Activated CD8-positive, alpha-beta T cell treated with anti-CD3 and anti-CD28 coated beads, Interleukin-2, amount 10 ng/mL, durations not matched to agents 7 days and 5 days (primary cell): ENCODE measurements at places on chromosomes 2 and 18.

GRCh38 chr18:68085251-68085650 is 568.7 kb upstream of the DSEL start:
- no peak for DNase-seq
- H3K36me3 ChIP-seq = no peaks in the 10 kb centered on the region
- no peak overlapping the region for H3K4me3 ChIP-seq
- H3K27me3 ChIP-seq = no peaks in the 10 kb centered on the region

GRCh38 chr2:2830576-2830975 is 499.5 kb upstream of the MYT1L start:
- H3K4me3 ChIP-seq = no peak overlapping the region
- no peaks in the 10 kb centered on the region for H3K36me3 ChIP-seq
- no peak overlapping the region for H3K27ac ChIP-seq
- DNase-seq = no peak
- H3K4me1 ChIP-seq = no peaks in the 10 kb centered on the region

- peaks cover 5% of the 10 kb centered on the region for H3K4me1 ChIP-seq
- peaks cover 33% of the 10 kb centered on the region for H3K27me3 ChIP-seq
- H3K27ac ChIP-seq = no peak overlapping the region
- H3K4me3 ChIP-seq = no peak overlapping the region
These were observed 58.8 kb downstream of the PRKRA start for GRCh38 chr2:178392215-178392614.

DNA sequence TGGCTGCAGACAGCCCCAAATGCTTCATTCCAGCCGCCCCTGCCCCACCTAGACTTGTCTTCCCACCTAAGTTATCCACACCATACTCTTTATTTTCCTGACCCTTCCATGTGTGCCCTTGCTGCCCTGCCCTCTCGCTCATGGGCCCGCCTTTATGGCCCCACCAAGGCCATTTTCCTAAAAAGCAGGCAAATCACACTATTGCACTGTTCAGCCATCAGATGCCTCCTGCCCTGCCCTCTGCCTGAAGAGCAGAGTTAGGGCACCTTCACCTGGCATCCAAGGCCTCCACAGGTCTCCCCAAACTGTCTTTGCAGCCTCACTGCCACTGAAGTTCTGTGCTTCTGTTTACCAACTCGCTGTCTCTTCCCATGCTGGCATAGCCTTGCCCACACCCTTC is 496.7 kb downstream of the EIPR1 start:
- H3K27ac ChIP-seq = no peak overlapping the region
- no peak for DNase-seq
- H3K4me3 ChIP-seq = no peak overlapping the region

DNA sequence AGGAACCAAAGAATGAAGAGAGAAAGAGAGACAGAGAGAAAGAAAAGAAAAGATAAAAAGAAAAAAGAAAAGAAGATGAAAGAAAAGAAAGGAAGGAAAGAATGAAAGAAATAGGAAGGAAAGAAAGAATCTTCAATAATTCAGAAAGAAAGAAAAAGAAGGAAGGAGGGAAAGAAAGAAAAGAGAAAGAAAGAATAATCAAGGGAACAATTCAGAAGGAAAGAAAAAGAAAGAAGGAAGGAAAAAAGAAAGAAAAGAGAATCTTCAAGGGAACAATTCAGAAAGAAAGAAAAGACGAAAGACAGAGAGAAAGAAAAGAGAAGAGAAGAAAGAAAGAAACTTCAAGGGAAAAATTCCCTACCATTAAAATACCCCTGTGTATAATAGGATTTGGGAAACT is 5.6 kb upstream of the KCTD1 start:
- peaks cover 59% of the 10 kb centered on the region for H3K27me3 ChIP-seq
- no peak overlapping the region for H3K27ac ChIP-seq
- no peak for DNase-seq
- peaks cover 8% of the 10 kb centered on the region for H3K4me1 ChIP-seq

DNA sequence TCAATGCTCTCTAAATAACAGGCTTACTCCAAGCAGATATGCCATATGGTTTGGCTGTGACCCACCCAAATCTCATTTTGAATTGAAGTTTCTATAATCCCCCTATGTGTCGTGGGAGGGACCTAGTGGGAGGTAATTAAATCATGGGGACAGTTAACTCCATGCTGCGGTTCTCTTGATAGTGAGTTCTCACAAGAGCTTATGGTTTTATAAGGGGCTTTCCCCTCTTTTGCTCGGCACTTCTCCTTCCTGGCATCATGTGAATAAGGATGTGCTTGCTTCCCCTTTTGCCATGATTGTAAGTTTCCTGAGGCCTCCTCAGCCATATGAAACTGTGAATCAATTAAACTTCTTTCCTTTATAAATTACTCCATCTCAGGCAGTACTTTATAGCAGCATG is 302.7 kb upstream of the ZC3H15 start:
- DNase-seq = no peak
- H3K27me3 ChIP-seq = no peaks in the 10 kb centered on the region
- H3K4me1 ChIP-seq = no peaks in the 10 kb centered on the region
- H3K4me3 ChIP-seq = no peak overlapping the region
- H3K36me3 ChIP-seq = no peaks in the 10 kb centered on the region

DNA sequence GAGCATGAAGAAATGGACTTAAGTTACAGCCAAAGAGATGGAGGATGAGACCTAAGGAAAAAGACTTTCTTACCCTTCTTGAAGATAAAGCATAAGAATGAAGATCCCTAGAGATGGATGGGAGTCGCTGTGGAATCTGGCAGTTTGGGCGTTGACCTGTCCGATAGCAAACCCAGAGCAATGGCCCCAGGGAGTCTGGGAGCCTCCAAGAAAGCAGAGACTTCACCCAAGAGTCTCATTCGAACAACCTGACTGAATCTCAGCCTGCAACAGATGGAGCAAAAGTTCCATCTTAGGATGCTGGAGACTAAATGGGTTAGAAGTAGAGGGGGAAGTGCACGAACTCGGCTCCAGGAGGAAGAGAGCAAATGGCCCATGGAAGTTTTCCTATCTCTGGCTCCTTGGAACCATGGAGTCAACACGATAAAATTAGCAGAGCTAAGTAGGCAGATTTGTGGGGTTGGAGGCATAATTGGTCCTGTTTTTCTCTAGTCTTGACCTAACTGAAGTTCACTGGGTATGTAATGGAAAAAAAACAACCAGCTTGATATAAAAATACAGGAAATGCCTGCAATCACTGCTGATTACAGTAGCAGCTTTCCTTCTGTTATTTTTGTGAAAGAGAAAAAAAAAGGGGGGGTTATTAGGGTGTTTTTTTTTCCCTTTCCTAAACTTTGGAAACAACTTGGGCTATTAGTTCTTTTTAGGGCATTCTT is 178.4 kb upstream of the EPAS1 start:
- H3K36me3 ChIP-seq = no peaks in the 10 kb centered on the region
- H3K4me3 ChIP-seq = no peak overlapping the region
- no peak overlapping the region for H3K27ac ChIP-seq
- peaks cover 12% of the 10 kb centered on the region for H3K4me1 ChIP-seq
